ENCODE measurements at places on chromosomes 4 and X.

DNA sequence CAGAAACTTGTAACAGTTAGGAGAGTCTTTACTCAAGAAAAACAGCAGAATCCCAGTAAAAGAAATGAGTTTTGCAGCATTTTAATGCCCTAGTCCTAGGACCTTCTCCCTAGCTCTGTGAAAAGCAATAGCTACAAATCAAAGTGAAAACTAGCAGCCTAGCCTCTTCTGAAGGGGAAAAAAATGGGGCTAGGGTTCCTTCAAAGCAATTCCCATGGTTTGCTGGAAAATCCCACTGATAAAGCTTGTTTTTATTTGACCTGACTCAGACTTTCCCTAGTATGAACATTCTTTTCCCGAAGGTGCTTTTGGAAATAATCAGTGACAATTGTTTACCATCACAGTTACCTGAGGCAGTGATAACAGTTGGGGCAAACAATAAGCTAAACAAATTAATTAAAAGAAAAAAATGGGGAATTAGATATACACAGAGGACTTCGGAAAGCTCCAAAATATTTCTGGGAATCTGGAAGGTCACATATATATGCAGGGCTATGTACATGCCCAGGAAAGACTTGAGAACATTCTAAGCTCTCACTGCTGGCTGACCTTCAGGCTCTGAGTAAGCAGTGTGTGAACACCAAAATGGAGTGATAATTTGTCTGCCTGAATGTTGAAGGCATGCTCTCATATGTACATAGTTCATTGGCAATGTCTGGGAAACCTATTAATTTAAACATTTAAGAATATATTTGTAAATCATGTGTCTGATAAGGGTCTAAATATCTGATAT lies 285.9 kb downstream of the KCTD8 start:
- DNase-seq, result no peak

GRCh38 chr4:111813555-111814140 lies 331.6 kb upstream of the FAM241A start:
- no peak for DNase-seq

- no peak for DNase-seq
Observed at GRCh38 chr4:79421483-79421882, 13.5 kb upstream of the GK2 start.

- no peak for DNase-seq
Observed at GRCh38 chrX:29172880-29173279, 585.6 kb downstream of the IL1RAPL1 start.

DNA sequence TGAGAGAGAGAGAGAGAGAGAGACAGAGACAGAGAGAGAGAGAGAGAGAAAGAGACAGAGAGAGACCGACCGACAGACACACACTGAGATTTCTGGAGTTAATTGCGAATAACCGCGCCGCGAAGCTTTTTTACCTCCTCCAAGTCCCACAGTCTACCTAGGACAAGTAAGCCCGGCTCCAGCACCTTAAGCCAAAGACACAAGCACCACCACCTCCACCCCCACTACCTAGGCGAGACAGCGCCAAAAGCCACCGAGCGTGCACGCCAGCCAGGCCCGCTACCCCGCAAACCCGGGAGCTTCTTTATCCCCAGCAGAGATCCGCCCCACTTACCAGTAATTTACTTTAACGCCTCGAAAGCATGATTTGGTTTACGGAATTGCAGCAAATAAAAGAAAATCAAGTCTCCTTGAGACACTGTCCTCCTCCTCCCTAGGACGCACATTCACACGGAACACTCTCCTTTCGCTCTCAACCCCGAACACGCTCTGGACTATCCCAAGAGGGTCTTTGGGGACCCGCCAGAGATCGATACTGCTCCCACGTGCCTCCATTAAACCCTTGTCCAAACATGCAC lies 649.6 kb upstream of the DIPK2B start:
- no peak for DNase-seq

GRCh38 chr4:128813965-128814364 lies 4.5 kb downstream of the JADE1 start:
- no peak for DNase-seq

DNA sequence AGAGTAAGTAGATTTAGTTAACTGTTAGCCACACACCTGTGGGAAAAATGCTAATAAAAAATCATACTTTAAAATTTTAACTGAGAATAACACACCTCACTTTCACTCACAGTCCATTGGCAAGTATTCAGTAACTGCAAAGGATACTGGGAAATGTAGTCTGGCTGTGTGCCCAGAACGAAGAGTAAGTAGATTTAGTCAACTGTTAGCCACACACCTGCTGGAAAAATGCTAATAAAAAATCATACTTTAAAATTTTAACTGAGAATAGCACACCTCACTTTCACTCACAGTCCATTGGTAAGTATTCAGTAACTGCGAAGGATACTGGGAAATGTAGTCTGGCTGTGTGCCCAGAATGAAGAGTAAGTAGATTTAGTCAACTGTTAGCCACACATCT lies 178.4 kb upstream of the NWD2 start:
- DNase-seq, result no peak

- DNase-seq, result no peak
Observed at GRCh38 chrX:140508958-140509357, 4.1 kb upstream of the SOX3 start.

DNA sequence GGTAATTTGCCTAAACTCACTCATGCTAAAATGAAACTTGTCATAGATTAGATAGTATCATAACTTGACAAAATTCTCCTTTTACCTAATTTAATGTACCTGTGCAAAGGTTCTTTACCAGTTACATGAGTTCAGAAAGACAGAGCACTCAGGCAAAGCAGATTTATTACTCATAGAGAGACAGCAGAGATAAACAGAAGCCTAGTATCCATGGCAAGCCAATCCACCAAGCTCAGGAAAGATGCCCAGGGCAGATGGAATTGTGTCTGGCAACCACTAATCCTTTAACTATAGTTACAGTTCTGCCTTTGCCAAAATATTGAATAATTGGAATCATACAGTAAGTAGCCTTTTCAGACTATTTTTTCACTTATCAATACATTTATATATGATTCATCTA lies 826.2 kb downstream of the TECRL start:
- no peak for DNase-seq

- no peak for DNase-seq
Observed at GRCh38 chr4:168619266-168619631, 122.4 kb downstream of the PALLD start.

DNA sequence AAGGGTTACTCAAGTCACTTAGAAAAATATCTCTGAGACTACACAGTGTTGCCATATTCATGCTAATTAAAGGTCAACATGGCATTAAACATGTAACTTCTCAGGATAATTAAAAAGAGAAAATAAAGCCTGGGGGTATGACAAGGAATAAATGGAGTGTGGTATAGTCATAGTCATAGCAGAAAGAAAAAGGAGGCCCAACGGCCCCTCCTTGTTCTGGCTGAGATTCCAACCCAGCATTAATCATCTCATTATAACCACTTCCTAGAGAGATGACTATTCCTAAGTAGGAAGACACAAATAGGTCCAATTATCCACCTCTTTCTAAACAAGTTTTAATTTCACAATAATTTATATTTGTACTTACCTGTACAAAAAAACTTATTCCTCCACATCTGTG lies 778.4 kb upstream of the AADAT start:
- no peak for DNase-seq

DNA sequence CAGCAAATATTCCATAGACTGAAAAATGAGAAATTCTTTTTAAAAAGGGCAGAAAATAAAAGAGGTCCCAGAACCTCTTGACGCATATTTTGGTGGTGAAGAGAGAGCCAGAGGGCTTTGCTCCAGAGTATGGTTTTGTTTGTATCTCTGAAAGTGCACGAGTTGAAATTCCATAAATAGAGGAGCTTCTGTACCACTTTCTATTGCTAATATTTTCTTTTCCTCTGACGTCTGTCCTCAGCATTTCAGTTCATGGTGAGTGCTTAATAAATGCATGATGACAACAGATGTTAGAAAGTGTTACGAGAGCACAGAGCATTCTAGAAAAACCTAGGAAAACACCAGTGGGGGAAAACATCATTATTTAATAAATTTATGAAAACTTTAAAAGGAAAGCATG lies 145.6 kb downstream of the AMELX start:
- DNase-seq, result no peak

- no peak for DNase-seq
Observed at GRCh38 chr4:174316954-174317353, 33.2 kb downstream of the CEP44 start.

DNA sequence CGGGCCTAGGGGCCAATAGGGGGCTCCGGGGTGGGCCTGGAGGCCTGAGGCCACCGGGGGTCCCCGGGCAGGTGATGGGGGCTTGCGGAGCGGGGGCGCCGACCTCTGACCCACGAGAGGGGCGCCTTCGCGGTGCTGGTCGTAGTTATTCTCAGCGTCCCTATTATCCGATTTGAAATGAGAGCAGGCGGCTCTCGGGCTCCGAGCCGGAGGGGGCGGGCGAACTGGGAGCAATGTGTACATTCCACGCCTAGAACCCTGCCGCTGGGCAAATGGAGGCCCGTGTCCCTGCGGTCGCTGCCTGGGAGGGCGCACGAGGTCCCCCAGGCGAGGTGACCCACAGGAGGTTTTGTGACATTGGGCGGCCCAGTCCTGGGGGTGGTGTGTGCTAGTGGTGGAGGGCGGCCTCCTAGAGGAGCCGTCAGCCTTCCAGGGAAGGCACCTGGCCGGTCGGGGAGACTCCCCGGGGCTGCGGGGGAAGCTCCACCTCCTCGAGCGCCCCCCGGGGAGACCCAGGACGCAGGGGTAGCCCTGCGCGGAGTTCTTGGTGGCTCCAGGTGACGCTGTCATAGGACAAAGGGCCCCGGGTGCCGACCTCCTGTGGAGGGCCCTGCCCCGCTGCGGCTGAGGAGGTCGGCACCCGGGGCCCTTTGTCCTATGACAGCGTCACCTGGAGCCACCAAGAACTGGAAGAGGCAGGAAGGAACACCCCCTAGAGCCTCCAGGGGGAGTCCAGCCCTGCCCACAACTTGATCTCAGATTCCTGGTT lies 102.6 kb upstream of the PRKX start:
- no peak for DNase-seq

- no peak for DNase-seq
Observed at GRCh38 chr4:182968917-182969650, 51.9 kb upstream of the DCTD start.

DNA sequence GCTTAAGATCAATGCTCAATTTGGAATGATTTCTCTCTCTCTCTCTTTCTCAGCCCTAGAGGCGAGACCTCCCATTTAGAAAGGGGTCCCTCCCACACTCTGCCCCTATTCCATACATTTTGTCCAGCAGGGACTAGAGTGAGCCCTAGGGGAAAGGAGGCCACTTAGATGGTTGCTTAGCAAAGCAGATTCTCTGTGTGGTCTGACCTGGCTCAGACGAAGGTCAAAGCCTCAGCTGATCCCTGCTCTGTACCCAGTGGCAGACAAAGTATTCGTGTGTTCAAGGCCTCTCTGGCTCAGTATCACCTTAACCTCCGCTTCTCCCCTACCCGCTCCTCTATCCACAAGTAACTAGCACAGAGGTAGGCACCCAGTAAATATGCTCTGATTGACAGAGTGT lies 78.4 kb downstream of the HPRT1 start:
- no peak for DNase-seq

DNA sequence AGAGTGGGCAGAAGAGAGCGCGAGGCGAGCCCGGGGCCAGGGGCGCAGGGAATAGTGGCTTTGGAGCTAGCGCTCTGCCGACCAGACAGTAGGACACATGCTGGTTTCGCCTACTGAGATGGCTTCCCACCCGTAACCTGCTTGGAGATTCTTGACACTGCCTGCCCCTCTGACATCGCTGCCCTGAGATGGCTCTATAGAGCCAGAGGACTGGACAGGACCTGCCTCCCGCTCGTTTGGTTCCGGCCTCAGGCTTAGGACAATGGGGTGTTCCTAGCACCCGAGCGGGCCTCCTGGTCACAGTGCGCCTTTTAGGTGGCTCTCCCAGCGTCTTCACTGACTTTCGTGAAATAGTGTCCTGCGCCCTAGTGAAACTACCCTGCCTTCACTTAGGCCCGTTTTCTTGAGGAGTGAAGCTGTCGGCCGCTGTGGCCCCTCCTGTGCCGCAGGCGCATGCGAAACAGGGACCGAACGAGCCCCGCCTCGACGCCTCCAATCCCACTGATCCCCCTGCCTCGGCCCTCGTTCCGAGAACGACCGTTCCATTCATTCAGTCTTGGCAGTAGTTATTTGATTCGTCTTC lies 608 bp downstream of the TAF1 start:
- no peak for DNase-seq

GRCh38 chr4:3835527-3836405 lies 69.6 kb downstream of the ADRA2C start:
- no peak for DNase-seq

GRCh38 chr4:101862595-101862994 lies 72.1 kb downstream of the BANK1 start:
- DNase-seq, result no peak

DNA sequence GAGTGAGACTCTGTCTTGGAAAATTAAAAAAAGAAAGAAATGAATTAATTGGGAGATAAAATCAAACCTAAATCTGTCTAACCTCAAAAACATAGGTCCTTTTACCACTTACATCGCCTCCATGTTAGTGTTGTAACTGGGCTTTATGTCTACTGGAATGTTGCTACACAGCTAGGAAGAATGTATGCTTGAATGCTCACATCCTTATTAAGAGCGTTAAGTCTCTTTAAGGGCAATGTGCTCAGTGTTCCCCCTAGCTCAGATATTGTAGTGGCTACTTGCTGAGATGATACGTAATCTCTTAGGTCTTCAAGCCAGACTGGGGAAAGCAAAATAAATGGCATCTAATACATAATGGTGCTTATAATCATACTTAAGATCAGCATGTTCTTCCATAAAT lies 1072.8 kb downstream of the PDHA2 start:
- no peak for DNase-seq

- DNase-seq, result no peak
Observed at GRCh38 chr4:70754990-70755688, 33.4 kb downstream of the RUFY3 start.

DNA sequence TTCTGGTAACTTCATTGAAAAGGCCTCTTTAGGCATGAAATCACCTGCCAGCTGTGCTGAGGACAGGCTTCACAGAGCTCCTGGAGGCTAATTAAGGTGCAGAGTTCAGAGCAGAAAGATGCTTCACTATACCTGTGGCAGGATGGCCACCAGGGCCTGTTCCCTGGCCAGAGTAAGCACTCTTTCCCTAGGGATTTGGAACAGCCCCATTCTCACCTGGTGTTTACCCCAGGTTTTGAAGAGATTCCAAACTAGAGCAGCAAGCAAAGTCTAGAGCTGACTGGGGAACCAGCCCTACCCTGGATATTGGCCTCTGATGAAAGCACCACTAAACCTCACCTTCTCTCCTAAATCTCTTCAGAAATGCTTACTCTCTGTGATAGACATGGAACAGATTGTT lies 148.8 kb downstream of the PDE5A start:
- no peak for DNase-seq

- no peak for DNase-seq
Observed at GRCh38 chr4:16437836-16438235, 211.6 kb upstream of the TAPT1 start.

- no peak for DNase-seq
Observed at GRCh38 chr4:150316332-150317205, 238.3 kb downstream of the DCLK2 start.

- DNase-seq, result no peak
Observed at GRCh38 chr4:78669453-78669852, 106.7 kb upstream of the BMP2K start.

- no peak for DNase-seq
Observed at GRCh38 chr4:77190053-77190452, 33.0 kb downstream of the CCNG2 start.

GRCh38 chr4:80220711-80221110 lies 23.4 kb downstream of the PRDM8 start:
- no peak for DNase-seq

Measured in cortex of kidney (tissue), 1 donor.